ENCODE measurements at places on chromosomes 5 and 9. TPM values are rescaled to one million over a fixed set of nuclear protein-coding genes. Genes with fewer than 3 reads are reported as not detected.

AK6 gene
- 52.3 TPM for total RNA-seq

DOCK2 gene
- total RNA-seq, result 3.1 TPM

SLC1A3 gene
- not detected for total RNA-seq

PGM5 gene
- not detected for total RNA-seq

ADRA1B gene
- 16.4 TPM for total RNA-seq

TMEM171 gene
- total RNA-seq, result 6.3 TPM

FYB1 gene
- total RNA-seq, result 9.4 TPM

BAAT gene
- total RNA-seq, result 0.34 TPM

LCN1 gene
- not detected for total RNA-seq

PCDHA4 gene
- 2.2 TPM for total RNA-seq

FCN2 gene
- total RNA-seq, result not detected

SKP2 gene
- 17.2 TPM for total RNA-seq

RNF208 gene
- 1.4 TPM for total RNA-seq

SLC27A6 gene
- total RNA-seq, result not detected

FAM240B gene
- total RNA-seq, result not detected

NMUR2 gene
- 0.13 TPM for total RNA-seq

SVEP1 gene
- 1.8 TPM for total RNA-seq

PCDHGB7 gene
- not detected for total RNA-seq

NFX1 gene
- total RNA-seq, result 28.2 TPM

NUTM2G gene
- total RNA-seq, result not detected

TSSK1B gene
- not detected for total RNA-seq

SLC6A18 gene
- total RNA-seq, result not detected

TMEFF1 gene
- 1.3 TPM for total RNA-seq

POLR3G gene
- total RNA-seq, result 17.2 TPM
